NCI-H1694 (cell line): ENCODE measurements at places on chromosomes 3 and 15.
A peak's percentile ranks its signal among the peaks of the same experiment; 100 is the strongest.

DNA sequence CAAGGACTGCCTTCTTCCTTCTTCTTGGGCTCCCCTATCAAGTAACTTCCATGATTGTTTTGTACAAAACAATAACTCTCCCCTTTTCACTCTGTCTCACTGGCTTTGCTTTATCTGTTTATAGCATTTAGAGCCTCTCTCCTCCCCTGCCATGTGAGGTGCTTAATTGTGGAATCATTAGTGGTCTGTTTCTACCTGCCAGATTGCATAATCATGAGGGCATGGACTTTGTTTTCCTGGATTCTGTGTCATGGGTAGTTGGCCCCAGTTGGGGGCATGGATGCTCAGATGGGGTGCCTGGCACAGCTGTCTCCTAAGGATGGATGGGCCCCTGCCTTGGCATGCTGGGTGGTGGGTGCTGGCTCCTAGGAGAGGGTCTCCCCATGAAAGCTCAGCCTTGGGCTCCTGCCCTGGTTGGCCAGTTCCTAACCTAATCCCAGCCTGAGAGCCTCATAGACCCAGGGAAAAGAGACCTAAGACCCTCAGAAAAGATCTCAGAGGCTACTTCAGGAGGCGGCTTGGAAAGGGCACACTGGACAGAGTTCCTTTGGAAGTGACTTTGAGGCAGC, 8.0 kb upstream of the CTXND1 start:
- DNase-seq, result no peak

- no peak for DNase-seq
Measured at GRCh38 chr15:57591237-57591821, 375 bp upstream of the MYZAP start.

DNA sequence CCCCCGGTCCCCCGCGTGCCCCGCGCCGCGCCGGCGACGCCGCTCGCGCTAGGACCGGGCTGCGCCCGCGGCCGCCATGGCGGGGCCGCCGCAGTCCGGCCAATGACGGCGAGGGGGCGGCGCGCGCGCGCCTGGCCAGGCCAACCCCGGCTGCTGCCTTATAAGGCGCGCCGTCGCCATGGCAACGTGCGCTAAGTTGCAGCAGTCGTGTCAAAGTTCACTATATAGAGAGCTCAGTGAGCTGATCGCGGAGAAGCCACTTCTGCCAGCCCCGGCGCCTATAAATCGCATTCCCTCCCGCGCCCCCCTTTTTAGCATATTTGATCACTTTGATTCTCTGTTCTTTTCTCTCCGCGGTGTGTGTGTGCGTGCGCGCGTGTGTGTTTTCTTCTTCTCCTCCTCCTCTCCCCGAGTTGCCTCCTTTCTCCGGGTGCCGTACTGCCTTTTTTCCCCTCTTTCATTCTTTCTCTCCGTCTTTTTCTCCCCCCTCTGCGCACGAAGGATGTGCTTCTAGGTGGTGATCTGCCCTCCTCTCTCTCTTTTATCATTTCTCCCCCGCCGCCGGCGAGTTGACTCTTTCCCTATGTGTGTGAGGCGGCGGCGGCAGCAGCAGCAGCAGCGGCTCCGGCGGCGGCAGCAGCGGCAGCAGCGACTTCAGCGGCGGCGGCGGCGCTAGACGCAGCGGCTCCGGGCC, at the start of gene NR2F2:
Gene NR2F2, plus strand, starts transcription at position 251 of the 694 bp plus-strand sequence. CDS start 1,406 bp downstream, outside the sequence.
- peak; percentile 62 for DNase-seq

DNA sequence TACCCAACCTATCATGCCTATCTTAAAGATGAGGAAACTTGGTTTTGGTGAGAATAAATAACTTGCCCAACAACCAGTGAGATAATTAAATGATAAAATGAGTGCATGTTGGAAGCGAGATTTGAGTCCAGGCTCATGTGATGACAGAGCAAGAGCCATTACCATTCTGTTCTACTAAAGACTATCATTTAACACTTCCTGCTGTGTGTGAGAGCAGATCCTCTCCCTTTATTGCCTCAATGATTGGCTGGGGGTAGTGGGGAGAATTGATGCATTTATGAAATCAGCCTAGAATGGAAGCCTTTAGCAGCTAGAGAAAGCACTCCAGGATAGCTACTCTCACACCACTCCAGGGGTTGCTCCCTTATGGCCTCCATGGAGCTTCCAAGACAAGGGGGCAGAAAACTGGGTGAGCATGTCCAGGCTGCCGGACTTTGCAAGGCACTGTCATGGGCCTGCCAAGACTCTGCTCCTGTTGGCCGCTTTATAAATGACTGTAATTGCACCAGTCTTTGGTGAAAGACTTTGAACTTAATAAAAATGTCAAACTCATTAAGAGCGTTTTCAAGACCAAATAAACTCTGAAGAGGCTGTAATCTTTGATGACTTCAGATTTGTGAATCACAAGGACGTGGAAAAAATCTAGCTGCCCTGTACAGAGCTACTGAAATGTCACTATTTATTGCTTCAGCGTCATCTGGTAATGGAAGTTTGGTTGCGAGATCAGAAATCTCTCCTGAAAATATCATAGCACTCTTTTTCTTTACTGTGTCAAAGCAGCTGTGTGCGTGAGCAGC, 209.1 kb upstream of the NR2E3 start:
- no peak for DNase-seq

- DNase-seq, result no peak
Measured at GRCh38 chr15:56910801-56911200, 7.6 kb upstream of the TCF12 start.

DNA sequence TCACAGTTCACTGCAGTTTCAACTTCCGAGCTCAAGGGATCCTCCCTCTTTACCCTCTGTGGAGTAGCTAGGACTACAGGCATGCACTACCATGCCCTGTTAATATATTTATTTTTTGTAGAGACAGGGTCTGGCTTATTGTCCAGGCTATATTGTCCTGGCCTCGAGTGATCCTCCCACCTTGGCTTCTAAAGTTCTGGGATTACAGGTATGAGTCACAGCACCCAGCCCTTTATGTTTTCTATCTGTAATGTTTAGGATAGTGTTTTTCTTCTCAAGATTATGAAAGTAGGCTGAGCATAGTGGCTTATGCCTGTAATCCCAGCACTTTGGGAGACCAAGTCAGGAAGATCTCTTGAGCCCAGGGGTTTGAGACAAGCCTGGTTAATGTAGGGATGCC, 11.9 kb upstream of the SCG3 start:
- no peak for DNase-seq

- no peak for DNase-seq
Measured at GRCh38 chr15:35141743-35142471, 56.8 kb upstream of the NANOGP8 start.

GRCh38 chr3:126057501-126057819, 26.5 kb downstream of the SLC41A3 start:
- DNase-seq, result no peak

DNA sequence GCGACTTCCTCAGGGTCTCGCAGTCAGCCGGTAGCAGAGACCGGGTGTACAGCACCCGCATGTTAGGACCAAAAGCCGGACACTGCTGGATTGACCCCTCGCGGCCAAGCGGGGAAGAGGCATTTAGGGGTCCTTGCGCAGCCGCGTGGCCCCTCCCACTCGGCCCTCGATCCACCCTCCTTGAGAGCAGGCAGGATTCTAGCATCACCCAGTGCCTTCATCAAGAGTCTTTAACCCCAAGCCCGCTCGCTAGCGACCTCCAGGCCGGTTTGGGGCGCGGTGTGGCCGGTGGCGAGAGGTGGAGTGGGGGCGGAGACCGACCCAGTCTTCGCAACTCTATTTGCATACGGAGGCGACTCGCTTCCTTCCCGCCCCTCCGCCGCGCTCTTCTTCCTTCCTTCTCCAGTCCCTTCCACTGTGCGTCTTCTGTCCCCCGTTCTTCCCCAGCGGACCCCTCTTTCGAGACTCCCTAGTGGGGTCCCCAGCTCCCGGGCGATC, at the start of gene ST6GAL1:
Gene ST6GAL1, plus strand, starts transcription at position 384 of the 498 bp plus-strand sequence. CDS start 112,178 bp downstream, outside the sequence.
- DNase-seq, result no peak

- no peak for DNase-seq
Measured at GRCh38 chr3:79366414-79366813, 401.4 kb downstream of the ROBO1 start.

- DNase-seq, result peak; percentile 30
Measured at GRCh38 chr3:159828542-159828943, 160.1 kb upstream of the IL12A start.

DNA sequence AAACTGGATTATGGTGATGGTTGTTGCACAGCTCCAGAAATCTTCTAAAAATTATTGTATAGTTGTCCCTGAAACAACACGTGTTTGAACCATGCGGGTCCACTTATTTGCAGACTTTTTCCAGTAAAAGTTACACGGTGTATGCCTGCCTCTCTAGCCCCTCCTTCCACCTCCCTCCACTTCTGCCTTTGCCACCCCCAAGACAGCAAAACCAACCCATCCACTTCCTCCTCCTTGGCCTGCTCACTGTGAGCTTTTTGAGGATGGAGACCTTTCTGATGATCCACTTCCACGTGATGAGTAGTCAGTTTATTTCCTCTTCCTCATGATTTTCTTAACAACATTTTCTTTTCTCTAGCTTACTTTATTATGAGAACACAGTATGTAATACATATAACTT, 5.4 kb downstream of the CYFIP1 start:
- DNase-seq, result no peak

GRCh38 chr3:65408531-65409175, 630.1 kb downstream of the MAGI1 start:
- no peak for DNase-seq

- DNase-seq, result no peak
Measured at GRCh38 chr15:31446546-31446945, 119.9 kb downstream of the KLF13 start.

- DNase-seq, result no peak
Measured at GRCh38 chr3:4001976-4002375, 202.7 kb downstream of the LRRN1 start.

DNA sequence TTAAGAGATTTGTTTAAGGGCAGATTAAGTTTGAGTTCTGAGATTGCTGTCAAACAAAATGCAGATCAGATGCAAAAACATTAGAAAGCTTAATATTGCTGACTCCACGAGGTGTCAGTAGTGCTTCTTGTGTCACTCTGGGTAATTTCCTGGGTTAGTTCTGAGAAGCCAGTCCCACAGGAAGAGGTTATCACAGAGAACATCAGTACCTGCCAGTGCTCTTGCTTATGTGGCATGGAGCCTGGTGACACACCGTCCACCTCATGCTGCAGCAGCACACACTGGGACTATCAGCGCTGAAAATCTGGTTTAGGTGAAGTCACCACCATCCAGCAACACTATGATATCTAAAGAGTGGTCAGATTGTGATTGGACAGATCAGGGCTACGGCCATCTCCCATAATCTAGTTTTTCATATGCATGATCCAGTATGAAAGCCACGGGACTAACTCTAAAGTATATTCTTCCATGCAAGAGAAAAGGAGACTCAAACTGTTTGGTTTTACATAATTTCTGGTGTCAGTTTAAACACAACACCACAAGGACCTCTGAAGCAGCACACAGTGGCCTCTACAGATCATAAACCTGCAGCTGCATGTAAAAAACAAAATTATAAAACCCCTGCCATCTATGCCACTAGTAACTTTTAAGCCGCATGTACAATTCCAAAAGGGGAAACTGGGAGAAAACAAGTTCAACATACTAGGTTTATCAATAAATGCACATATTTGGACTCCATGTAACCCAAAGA, 36.1 kb upstream of the MYO5C start:
- peak; percentile 5 for DNase-seq

GRCh38 chr3:121786485-121786884, 36.9 kb upstream of the GOLGB1 start:
- no peak for DNase-seq

DNA sequence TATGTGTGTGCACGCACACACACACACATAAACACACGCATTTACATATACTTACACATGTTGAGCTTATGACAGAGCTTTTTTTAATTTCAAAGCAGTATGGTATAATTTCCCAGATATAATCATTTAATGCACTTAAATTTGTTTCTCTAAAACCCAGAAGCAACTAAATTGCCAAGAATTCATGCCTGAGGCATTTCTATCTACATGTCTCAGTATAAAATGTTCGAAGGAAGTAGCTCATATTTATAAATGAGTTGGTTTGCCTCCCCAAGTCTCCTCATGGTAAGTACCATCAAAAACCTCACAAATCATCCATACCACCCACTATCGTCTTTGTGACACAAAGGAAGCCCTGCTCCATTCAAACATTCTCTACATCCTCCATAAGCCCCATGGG, 130.6 kb downstream of the RPL22L1 start:
- DNase-seq, result no peak

- DNase-seq, result no peak
Measured at GRCh38 chr15:65326818-65327217, 22.3 kb downstream of the RNU5B-1 start.

- DNase-seq, result no peak
Measured at GRCh38 chr15:58497046-58497785, 65.4 kb downstream of the LIPC start.

- DNase-seq, result no peak
Measured at GRCh38 chr15:70258369-70259027, 160.8 kb upstream of the TLE3 start.

DNA sequence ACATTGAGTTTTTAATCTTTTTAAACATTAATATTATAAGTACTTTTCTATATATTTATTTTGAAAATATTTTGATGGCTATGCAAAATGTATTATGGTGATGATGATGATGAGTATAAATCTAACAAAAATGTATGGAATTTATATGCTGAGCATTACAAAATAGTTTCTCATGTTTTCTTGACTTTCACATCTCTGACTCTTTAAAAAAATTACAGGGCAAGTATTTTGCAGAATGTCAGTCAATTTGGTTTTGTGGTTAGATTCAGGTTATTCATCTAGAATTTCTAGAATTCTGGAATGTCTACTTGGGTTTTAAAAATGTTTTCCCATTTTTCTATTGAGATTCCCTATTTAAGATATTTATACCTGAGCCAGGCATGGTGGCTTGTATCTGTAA, 41.7 kb upstream of the ANP32A start:
- DNase-seq, result no peak

GRCh38 chr3:108106449-108106848, 15.6 kb upstream of the CD47 start:
- DNase-seq, result no peak

- no peak for DNase-seq
Measured at GRCh38 chr15:47718497-47719437, 1.5 kb downstream of the SEMA6D start.

DNA sequence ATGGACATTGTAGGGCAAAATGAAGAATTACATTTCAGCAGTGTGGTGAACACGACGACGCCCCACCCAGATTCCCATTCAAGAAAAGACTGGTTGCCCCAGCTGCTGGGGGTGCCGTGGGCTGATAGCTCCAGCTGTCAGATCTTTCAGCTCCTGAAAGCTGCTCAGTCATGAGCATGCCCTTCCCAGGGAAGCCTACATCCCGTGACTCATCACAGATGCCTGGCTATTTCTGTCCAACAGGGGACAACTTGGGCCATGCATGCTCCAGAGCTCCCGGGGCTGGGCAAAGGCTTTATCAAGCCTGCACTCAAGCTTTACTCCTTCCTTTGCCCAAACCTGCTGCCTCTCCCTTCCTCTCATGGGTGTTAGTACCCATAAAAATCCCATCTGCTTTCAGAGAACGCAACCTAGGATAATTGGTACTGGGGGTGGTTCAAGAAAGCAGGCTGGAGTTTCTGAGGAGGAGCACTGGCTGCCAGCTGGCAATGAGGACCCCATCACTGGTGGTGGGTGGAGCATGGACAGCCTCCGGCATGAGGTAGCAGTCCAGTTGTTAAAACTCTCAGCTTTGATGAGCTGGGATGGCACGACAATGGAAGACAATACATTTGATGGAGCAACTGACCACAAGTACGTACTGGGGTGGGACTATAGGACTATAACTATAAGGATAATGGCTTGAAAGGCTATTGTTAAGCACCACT, 16.4 kb upstream of the ST8SIA2 start:
- DNase-seq, result peak; percentile 67

- no peak for DNase-seq
Measured at GRCh38 chr3:170189398-170190256, 8.1 kb upstream of the PHC3 start.
